PC-3 (cell line): ENCODE measurements at places on chromosomes 16 and 17. TPM values are rescaled to one million over a fixed set of nuclear protein-coding genes. Genes with fewer than 3 reads are reported as not detected.

DNA sequence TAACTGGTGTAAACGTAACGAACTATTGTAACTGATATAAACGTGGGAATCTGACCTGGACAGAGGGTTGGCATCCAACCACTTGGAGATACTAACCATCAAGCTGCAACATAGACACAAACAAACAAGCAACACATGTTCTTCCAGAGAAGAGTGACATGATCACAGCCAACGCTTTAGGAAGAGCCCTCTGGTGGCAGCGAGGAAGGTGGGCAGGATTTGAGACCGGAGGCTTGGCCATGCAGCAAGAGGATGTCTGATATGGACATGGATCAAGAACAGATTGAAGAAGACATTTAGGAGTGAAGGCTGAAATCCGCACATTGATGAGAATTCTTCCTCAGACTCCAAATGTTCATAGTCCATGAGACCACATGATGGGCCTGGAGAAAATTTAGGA is 40.3 kb upstream of the TNRC6A start:
- DNase-seq: peak; percentile 14

- DNase-seq: peak; percentile 17
These were observed 43.7 kb upstream of the TNRC6A start for GRCh38 chr16:24685539-24686432.

DNA sequence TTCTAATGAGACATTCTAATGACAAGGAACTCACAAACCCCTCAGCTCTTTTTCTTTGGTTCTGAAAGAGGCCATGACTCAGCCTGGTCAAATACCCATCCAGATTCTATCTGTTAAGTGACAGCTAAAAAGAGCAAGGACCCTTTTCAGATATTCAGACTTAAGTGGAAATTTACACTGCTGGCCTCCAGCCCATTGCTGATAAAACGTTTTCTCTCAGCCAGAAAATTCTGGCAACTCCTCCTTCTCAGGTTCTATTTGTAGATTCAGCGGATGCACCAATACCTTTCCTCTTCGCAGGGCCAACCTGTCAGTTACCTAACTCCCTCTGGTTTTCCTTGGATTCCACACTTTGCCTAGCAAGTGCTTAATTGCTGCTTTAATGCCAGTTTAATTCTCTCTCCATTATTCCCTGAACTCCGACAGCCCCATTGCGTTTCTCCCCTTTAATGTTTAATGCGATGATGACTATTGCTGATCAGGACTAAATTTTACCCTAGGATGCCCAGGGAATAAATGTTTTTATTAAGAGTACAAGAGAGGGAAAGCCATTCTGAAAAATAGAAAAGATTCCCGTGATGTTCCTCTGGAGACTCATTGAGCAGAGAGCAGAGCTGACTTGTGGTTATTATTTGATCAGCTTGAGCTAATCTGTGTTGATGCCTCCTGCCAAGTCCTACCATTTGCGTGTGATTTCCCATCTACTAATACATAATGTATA is 35.9 kb upstream of the TOM1L1 start:
- no peak for DNase-seq

DNA sequence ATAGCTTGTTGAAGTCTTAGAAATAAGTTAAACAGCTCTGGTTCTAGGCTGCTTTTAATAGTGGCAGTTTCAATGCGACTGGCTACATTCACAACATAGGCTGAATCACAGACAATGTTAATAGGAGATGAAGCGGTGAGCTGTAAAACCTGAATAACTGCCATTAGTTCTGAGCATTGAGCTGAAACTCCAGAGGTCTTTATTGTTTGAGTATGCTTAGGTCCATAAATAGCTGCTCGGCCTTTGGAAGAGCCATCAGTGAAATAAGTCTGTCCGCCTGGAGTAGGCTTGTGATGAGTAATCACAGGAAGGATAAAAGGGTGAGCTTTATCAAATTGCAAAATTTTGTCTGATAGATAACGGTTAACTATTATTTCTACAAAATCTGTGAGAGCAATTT is 9.4 kb upstream of the ZNF689 start:
- DNase-seq: no peak

Gene LRRC46
- total RNA-seq: 0.44 and 1.2 TPM in 2 replicates

Gene HSD11B2
- 2.4 and 8.3 TPM in 2 replicates for total RNA-seq

DNA sequence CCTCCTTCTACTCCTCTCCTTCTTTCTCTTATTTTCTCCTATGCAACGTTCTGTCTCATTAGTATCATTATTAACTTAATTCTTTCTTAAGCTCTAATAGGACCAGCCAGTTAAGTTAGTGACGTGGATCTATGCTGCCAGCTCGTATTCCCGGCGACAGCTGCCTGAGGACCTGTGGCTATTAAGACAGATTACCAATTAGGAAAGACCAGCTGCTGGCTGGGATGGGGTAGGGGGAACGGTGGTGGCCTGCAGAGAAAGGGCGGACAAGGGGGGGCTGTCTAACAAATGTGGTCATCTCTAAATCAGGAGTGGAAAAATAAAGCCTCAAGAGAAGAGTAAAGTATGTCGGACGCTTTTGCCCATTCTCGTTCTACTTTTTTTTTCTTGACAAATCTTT is 770 bp upstream of the MYH3 start:
- DNase-seq: no peak

GRCh38 chr16:54360681-54361080 is 74.1 kb upstream of the IRX3 start:
- no peak for DNase-seq

DNA sequence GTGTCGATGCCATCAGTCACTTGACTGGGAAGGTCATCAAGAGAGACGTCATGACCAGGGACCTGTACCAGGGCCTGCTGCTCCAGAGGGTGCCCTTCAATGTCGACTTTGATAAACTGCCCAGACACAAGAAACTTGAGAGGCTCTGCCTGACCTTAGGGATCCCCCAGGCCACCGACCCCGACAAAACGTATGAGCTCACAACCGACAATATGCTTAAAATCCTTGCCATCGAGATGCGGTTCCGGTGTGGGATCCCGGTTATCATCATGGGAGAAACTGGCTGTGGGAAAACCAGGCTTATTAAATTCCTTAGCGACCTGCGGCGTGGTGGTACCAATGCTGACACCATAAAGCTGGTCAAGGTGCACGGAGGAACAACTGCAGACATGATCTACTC is 69.6 kb upstream of the ENDOV start:
- DNase-seq: no peak

DNA sequence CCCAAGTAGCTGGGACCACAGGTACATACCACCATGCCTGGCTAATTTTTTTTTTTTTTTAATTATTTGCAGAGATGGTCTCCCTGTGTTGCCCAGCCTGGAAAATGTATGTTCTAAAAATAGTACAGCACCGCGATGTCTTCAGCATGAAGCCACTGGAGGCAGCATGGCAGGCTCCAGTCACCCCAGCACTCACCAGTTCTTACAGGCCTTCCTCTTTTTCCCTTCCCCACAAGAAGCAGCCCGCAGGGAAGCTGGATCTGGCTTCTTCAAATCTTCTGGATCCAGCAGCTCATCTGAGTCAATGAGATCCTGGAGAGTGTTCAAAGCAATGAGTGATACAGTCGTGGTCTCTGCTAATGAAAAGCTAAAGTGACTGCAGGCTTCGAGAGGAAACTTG is 16.2 kb downstream of the CIAPIN1 start:
- DNase-seq: no peak

DNA sequence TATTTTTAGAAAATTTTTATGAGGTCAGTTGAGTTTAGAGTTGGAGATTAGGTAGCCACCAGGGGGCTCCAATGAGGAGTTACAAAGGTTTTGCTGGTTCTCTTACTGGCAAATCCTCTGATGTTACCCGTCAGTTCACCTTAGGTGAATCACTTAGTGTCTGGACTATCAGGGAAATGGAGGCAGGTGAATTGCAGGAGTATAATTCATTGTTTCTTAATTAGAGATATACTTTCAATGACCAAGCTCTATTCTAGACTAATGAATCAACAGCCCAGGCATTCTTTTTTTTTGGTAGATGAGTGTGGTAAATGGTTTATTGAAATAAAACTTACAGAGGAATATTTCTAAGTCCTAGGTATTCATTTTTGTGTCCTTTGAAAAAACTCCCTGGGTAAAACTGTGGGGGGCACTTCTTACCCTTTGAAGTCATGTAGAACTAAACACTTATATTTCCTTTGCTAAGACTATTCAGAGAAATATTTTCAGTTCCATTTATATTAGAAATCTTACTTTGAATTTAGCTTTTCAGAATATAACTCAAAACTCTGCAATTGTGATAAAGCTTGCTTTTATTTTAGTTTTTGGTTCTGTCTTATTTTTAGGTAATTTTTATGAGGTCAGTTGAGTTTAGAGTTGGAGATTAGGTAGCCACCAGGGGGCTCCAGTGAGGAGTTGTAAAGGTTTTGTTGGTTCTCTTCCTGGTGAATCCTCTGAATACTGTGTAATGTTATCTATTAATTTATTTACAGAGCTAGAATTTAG is 17.7 kb downstream of the PSMD11 start:
- DNase-seq: peak; percentile 62

GRCh38 chr17:53527473-53527872 is 295.3 kb upstream of the KIF2B start:
- no peak for DNase-seq

Gene BIRC5
- 271 and 304 TPM in 2 replicates for total RNA-seq

- no peak for DNase-seq
These were observed 32.9 kb upstream of the SRSF1 start for GRCh38 chr17:58039975-58040374.

- peak; percentile 27 for DNase-seq
These were observed 8.2 kb downstream of the UBE2O start for GRCh38 chr17:76444518-76445311.
